ENCODE measurements at places on chromosomes 6 and 20. TPM values are rescaled to one million over a fixed set of nuclear protein-coding genes. Genes with fewer than 3 reads are reported as not detected.

TPX2 gene
- 35.4 TPM for total RNA-seq

LHFPL5 gene
- not detected for total RNA-seq

PAX1 gene
- total RNA-seq = not detected

PPP1R18 gene
- total RNA-seq = 56.6 TPM

BPIFB2 gene
- not detected for total RNA-seq

NCOA6 gene
- total RNA-seq = 8.6 TPM

DNMT3B gene
- total RNA-seq = 3.2 TPM

AIF1 gene
- not detected for total RNA-seq

SLC12A5 gene
- total RNA-seq = under 0.01 TPM

SAMD5 gene
- total RNA-seq = under 0.01 TPM

OR2B6 gene
- not detected for total RNA-seq

KIF6 gene
- total RNA-seq = 0.32 TPM

PNLDC1 gene
- 0.32 TPM for total RNA-seq

EBF4 gene
- total RNA-seq = 2.6 TPM

CCN6 gene
- not detected for total RNA-seq

SLC22A7 gene
- total RNA-seq = not detected

SLC35B3 gene
- total RNA-seq = 29.8 TPM

NKAIN4 gene
- not detected for total RNA-seq

LY6G6F gene
- not detected for total RNA-seq

CALHM5 gene
- 7.7 TPM for total RNA-seq

ADAM33 gene
- 44.8 TPM for total RNA-seq

GHRH gene
- not detected for total RNA-seq

CGA gene
- total RNA-seq = not detected

PRICKLE4 gene
- total RNA-seq = 0.86 TPM

ENPP1 gene
- total RNA-seq = 6.0 TPM

FAM83C gene
- total RNA-seq = not detected

BCAS4 gene
- total RNA-seq = 7.3 TPM

BANF2 gene
- total RNA-seq = not detected

FOXC1 gene
- total RNA-seq = 1.9 TPM

ULBP3 gene
- 17.3 TPM for total RNA-seq

PYGB gene
- total RNA-seq = 110 TPM

MUC21 gene
- total RNA-seq = not detected

TMEM200A gene
- 47.7 TPM for total RNA-seq

C6orf15 gene
- total RNA-seq = not detected

IYD gene
- not detected for total RNA-seq

Measured in fibroblast of villous mesenchyme (primary cell).